K562 (cell line): ENCODE measurements at places on chromosomes 5 and 9. TPM values are rescaled to one million over a fixed set of nuclear protein-coding genes. Genes with fewer than 3 reads are reported as not detected.

GRCh38 chr5:101018299-101018698, 115.2 kb upstream of the ST8SIA4 start:
- no peak for DNase-seq

DNA sequence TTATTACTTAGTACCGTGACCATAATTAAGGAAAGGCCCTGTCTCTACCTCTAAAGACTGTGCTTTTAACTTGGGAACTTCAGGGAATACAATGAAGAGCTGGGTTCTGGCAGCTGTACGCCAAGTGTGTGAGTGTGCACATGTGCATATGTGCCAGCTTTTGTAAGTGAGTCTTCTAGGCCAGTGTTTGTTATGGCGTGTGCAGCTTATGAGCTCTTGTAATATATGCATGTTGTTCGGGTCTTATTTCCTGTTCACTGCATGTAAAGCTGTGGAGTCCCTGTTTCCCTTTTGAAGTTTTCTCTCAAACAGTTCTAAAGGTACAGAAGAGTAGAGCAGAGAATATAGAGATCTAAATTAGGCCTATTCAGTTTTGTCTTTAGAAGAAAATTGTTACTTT, 30.5 kb downstream of the TGFBR1 start:
- DNase-seq, result no peak

- DNase-seq, result no peak
Measured at GRCh38 chr5:127957183-127957582, 126.4 kb upstream of the SLC12A2 start.

DNA sequence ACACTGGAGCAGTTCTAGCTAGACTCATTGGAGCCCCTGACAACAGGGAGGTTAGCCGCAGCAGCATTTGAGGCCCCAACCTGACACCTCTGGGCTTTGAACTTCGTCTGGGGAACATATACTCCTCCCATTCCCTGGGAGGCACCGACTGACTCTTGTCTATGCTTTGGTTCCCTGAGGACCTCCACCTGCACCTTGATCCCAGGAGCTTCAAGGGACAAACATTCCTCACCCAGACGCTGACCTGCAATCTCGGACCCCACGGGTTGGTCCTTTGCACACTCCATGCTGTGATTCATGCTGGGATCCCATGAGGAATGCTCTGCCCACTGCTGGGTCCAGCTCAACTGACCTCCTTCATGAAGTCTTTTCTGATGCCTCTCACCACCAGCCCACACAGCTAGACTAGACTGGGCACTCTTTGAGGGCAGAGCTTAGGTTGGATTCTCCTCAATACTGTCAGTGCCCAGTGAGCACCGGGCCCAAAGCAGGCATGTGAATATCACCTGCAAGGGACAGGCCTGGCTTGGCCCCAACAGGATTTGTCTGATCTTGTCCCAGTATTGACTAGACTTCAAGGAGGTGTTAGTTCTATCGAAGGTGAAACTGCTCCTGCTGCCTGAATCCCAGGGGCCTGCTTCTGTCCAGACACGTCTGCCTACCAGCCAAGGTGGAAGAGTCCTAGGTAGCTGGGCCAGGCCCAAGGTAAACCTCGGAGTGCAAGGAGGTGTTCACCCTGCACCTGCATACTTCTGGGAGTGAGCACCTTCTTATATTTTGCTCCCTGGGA, 51.8 kb upstream of the ZBTB43 start:
- DNase-seq, result no peak

GRCh38 chr5:8714861-8715260, 831.0 kb downstream of the SEMA5A start:
- no peak for DNase-seq

GRCh38 chr9:102631559-102631958, 363.6 kb upstream of the CYLC2 start:
- DNase-seq, result no peak

DNA sequence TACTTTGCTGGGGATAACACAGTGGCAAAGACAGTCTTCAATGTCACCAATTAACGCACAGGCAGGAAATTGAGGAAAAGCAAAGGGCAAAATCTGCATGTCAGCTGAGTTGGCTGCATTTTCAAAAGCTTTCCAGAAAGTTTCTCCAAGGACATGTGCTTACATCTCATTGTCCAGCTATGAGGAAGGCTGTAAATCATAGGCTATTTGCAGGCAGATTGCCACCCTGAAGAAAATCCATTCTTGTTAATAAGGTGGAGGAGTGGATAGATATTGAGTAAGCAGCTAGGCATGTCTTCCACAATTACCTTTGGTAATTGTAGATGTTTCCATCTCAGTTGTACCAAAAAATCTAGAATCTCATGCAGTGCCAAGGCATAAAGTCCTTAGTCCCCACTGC, 278.0 kb upstream of the NUDT12 start:
- no peak for DNase-seq

GRCh38 chr5:73418244-73418691, 30.3 kb downstream of the FOXD1 start:
- no peak for DNase-seq

- no peak for DNase-seq
Measured at GRCh38 chr9:105141146-105141975, 103.1 kb upstream of the SLC44A1 start.

- DNase-seq, result no peak
Measured at GRCh38 chr9:90999425-91000397, 198.1 kb downstream of the SYK start.

DNA sequence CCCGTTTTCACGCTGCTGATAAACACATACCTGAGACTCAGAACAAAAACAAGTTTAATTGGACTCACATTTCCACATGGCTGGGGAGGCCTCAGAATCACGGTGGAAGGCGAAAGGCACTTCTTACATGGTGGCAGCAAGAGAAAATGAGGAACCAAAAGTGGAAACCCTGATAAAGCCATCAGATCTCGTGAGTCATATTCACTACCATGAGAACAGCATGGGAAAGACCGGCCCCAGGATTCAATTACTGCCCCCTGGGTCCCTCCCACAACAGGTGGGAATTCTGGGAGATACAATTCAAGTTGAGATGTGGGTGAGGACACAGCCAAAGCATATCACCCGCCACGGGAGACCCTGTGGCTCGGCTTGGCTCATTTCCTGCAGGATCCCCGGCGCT, 20.2 kb downstream of the EXD3 start:
- no peak for DNase-seq

- DNase-seq, result no peak
Measured at GRCh38 chr9:123036893-123037545, 3.6 kb downstream of the GPR21 start.

DNA sequence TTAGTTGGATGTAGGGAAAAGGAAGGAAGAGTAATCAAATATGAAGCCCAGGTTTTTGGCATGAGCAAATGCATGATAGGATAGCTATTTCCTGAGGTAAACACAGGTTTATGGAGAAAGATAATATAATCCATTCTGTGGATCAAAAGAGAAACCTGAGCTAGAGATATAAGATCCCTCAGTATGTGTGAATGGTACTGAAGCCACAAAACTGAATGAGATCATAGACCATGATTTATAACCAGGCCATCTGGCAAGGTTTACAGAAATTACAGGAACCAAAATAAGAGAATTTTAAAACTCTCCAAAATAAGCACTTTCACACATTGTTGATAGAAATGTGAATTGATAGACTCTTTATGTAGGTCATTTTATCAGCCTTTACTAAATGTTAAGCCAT, 28.7 kb upstream of the ECM2 start:
- DNase-seq, result no peak

DNA sequence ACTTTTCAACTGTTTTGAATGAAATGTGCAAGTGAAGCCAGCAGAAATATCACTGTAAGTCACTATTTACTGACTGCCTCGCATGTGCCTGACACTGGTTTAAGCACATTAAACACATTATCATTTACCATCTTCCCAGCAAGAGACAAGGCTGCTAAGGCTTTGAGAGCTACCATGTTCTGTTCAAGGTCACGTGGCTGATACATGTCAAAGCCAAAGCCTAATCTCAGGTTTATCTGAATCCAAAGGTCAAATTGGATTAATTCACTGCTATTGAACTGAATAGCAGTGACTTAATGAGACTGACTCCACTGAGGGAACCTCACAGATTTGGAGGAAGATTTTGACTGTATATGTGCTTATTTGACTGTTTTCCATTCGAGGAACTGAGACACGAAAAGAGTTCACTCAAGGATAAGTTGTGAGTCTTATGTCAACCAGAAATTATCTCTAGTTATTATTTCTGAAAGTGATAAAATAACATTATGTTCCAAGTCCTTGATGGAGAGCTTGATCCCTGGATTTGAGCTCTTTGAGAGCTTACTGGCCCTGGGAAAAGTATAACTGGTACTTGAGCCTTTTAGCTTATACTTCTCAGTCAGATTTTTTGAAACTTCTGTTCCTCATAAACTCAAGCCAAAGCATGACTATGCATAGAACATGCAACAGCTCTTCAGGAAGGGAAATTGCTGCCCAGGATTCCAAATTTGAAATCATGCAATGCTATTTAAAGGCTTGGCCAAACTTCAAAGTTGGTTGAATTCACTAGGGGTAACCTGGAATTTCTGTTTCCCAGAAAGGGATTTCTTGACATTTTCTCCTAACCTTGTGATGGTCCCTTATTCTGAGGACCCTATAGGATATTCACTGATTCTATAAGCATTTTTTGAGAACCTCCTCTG, 23.4 kb upstream of the ARHGAP26 start:
- DNase-seq, result no peak

DNA sequence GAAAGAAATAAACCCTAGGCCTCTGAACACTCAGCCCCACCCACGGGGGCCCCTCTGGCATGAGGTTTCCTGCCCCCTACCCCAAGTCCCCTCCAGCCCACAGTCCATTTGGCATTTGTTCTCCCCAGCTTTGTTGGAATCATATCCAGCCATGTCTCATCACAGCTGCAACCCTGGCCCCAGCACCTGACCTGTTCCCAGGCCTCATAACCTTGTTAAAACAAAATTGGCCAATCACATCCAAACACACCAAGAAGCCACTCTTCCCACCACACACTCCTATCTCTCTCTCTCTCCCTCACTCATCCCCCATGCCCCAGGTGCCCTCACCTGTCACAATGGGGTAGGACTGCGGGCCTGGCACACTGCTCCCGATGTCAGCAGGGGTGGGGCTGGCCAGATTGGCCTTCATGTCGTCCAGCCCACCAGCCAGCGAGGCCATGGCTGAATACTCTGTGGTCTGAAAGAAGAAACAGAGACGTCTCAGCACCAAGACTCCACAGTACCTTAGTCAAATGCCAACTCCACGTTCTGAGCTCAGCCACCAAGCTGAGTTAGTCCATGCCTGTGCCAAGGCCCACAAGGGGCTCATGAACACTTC, 110.9 kb downstream of the PAX5 start:
- DNase-seq, result no peak

- DNase-seq, result peak; percentile 68
Measured at GRCh38 chr9:88388886-88389605, 802 bp downstream of the SPIN1 start.

GRCh38 chr5:91142386-91142785, 240.7 kb downstream of the ARRDC3 start:
- no peak for DNase-seq

DNA sequence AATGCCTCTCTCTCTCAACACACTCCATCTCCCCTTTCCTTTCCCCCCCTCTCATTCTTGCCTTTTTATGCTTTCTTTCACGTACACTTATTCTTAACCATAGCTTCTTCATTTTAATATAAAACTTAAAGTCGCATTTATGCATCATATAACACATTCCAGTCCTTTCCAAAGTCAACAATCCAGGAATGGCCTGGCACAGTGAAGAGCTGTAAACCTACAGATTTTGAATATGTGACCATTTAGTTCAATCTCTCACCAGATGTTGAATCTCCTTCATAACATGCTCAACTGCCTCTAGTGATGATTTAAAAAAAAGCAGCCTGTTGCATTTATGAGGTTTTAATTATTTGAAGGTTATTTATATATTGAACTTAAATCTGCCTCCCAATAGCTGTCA, 186.2 kb upstream of the GRAMD2B start:
- DNase-seq, result no peak

DNA sequence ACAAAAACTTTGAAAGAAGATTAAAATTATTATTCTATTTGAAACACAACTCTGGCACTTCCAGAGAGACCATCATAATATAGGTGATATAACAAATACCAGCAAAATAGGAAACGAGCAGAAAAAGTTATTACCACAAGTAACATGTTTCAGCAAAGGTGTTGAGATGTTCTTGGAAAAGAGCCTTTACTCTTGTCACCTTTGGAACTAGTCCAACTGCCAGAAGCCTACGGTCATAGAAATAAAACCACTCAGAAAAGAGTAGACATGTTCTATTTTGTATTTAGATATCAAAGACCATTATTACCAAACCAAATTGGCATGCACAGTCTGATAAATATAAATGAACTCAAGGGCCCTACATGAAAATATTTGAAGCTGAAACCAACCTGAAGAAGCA, 145.0 kb upstream of the DMAC1 start:
- DNase-seq, result no peak

DNA sequence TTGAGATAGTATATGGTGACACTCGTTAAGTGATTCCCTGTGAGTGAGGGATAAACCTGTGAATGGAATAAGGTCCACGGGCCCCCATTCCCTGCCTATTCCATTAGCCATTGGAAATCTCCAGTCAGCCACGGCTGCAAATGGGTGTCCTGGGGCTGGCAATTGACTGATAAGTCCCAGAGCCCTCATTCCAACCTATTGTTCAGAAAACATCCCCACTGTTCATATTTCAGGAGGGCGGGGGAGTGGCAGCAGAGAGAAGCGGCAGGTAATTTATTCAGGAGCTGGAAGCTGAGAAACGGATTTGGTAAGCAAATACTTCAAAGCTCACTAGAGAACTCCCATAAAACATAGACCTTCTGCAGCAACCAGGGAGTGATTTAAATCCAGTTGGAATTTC, 42.0 kb downstream of the TMEM174 start:
- DNase-seq, result no peak

DNA sequence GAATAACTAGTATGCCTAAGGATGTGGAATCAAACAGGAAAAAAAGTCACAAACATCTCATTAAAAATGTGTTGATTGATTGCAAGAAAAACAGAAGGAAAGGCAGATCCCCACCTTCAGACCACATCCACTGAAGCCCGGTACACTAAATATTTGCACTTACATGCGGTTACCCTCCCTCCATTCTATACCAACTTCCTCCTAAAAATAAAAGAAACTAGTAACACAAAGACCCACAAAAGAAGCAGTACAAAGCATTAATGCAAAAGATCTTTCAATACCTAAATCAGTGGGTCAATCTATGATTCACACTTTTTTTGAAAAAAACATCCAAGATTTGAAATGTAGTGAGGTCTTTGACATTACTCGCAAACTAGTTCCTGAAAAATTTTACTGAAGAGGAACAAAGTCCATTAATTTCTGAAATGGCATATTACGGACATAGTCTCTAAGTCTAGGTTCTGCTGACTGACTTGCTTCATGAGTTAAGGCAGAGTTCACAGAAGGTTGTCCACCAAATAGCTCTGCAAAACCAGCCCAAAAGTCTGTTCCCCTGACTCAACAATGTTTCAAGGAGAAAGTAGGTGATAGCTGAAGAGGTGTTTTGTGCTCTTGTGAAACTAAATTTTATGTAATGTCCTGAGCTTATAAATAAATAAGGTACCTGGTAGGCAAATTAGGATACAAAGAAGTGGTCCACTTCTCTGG, 100.7 kb downstream of the PAM start:
- DNase-seq, result no peak

- DNase-seq, result no peak
Measured at GRCh38 chr5:73966451-73966850, 340.5 kb downstream of the ARHGEF28 start.

The RAI14 gene
- total RNA-seq, result 52.4 and 58.6 TPM in 2 replicates

The ARID3C gene
- total RNA-seq, result not detected in 2 replicates

The SLC34A3 gene
- total RNA-seq, result not detected in 2 replicates

The CSF2 gene
- 0.29 TPM in 1 of 2 replicates, not detected in the other for total RNA-seq

The CARD6 gene
- 5.2 and 5.9 TPM in 2 replicates for total RNA-seq

The GFI1B gene
- total RNA-seq, result 73.4 and 75.7 TPM in 2 replicates

The TPM2 gene
- total RNA-seq, result 6.9 and 9.1 TPM in 2 replicates

The PCDHGC4 gene
- total RNA-seq, result not detected in 2 replicates

The AGXT2 gene
- not detected in 2 replicates for total RNA-seq

The KCNMB1 gene
- not detected in 2 replicates for total RNA-seq

The FBP2 gene
- total RNA-seq, result not detected in 2 replicates

The NR2F1 gene
- total RNA-seq, result 0.04 and 0.18 TPM in 2 replicates
